ENCODE measurements at places on chromosomes 12 and 14.
A peak's percentile ranks its signal among the peaks of the same experiment; 100 is the strongest.

DNA sequence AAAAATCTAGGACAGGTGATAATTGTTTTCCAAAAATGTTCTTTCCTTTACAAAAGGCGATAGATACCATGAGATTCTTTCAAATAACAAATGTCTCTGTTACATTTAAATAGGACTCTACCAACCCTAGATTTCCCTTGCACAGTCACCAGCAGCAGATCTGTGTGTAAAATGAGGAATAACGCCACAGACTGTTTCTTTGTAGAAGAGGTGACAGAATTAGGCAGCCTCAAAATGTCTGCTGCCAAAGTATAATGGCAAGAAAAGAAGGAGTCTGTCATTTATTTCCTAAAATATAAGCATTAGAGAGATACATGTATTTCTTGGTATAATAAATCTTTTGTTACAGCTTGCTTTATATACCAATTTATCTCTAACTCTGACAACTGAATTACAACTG, 8.5 kb upstream of the SRGAP1 start:
- no peak for DNase-seq

- no peak for DNase-seq
These were observed 59.3 kb upstream of the SLC2A13 start for GRCh38 chr12:40165179-40165578.

DNA sequence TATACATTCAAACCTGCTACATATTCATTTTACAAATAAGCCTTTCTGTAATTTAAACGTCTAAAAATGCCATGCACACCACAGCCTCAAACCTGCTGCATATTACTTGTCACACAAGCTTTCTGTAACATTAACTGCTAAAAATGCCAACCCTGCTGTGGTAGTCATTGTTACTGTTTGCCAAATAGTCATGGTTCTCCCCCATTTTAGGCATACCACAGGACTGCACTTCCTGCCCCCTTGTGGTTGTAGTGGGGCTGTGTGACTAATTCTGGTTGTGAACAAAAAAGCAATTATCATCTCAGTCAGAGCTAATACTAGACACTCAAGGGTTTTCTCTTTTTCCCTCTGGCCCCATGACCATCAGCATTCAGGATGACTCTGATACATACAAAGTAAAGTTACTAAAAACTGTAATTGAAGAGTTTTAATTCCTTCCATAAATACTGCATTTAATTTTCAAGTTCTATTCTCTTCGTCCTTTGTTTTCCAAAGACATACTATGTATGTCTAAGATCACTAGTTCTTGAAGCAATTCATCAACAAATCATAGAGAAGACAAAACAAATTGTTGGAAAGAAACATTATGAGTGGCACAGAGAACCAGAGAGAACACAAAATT, 5.7 kb upstream of the SLC35F4 start:
- DNase-seq, result peak; percentile 13

- no peak for DNase-seq
These were observed 33.5 kb downstream of the ISCA2 start for GRCh38 chr14:74526854-74527585.

DNA sequence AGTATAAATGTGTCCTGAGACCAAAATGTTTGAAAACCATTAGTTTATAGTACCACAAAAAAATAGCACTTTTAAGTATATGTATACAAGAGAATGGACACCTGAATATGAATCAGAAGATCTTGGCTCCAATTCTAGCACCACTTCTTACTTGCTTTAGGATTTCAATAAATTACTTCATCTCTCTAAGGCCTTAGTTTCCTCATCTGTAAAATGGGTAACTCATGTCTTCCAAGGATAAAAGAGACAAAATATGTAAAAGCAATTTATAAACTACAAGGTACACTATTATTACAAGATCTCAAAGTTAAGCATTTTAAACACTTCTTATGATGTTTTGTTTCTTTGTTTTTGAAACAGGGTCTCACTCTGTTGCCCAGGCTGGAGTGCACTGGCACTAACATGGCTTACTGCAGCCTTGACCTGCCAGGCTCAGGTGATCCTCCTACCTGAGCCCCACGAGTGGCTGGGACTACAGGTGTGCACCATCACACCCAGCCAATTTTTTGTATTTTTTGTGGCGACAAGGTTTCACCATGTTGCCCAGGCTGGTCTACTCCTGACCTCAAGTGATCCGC, 9.4 kb downstream of the DUSP16 start:
- no peak for DNase-seq

DNA sequence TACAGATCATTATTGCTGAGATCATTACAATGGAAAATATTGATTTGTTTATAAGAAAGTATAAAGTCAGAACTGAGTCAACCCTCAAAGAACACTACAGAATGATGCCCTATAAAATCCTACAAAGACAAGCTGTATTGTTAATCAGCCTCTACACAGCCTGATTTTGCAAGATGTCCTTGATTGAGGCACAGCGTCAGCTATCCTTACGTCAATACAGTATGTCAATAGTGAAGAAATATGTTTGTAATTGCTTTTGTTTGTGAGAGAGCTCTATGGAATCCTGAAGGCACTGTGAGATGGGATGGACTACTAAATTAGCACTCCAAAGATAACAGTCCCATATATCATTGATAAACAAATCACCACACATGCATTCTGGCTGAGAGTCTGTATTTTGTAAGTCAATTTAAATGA, 70.7 kb downstream of the RASSF9 start:
- no peak for DNase-seq

DNA sequence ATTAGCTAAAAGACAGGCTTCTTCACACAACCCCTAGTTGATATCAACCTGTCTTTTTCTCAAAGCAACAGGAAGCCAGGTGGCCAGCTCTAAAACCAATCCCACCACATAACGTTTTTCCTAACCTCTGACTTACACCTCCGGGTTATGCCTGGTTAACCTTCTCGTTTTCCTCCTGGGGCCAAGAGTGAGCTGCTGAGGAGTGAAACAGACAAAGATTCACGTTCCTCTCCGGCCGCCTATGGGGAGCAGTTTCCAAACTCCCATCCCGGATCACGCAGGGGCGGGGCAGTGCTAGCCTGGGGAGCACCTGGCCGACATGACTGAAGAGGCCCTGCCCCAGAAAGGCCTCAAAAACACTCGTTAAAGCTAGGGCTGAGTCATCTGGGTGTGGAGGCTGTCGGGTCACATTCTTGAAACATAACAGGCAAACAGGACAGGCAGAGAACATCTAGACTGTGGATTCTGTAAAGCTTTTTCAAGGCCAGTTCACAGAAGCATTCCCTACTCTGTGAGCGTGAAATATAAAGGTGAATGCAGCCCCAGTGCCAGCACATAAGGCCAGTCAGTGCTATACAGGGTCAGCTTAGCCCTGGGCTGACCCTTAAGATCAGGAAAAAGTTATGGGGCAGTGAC, 25.9 kb upstream of the LGALS3 start:
- DNase-seq, result peak; percentile 96
